ENCODE measurements at places on chromosomes 3 and 15.
A peak's percentile ranks its signal among the peaks of the same experiment; 100 is the strongest.

GRCh38 chr15:86634146-86634545 lies 554.5 kb downstream of the AGBL1 start:
- no peak for DNase-seq

DNA sequence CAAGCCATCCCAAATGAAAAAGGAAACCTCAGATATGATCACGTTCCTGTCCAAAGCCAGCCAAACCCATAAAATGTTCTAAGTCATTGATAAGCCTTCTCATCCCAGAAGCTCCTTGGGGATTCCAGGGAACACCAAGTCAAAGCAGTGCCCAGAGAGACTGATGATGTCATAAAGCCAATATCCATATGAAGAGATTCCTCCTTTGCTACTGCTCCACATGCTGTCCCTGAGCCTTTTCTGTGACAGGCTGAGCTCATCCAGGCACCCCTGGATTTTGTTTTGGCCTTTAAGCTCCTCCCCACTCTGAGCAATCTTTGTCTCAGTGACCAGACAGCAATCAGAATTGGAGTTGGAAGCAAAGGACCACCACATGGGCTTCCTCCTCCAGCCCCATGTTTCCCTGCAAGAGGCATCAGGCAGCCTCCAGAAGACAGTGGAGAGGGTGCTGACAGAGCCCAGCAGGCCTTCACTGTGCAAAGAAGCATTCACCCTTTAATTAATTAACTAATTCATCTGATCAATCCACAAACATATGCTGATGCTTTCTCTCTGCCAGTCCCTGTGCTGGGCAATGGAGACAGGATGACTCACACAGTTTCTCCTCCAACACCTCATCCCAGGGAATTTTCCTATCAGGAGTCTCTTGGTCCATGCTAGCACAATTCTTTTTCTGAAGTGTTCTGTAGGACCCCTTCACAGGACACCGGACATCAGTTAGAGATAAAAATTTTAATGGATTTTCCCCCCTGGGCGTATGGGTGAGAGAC lies 25.0 kb downstream of the MEX3B start:
- DNase-seq = peak; percentile 24

DNA sequence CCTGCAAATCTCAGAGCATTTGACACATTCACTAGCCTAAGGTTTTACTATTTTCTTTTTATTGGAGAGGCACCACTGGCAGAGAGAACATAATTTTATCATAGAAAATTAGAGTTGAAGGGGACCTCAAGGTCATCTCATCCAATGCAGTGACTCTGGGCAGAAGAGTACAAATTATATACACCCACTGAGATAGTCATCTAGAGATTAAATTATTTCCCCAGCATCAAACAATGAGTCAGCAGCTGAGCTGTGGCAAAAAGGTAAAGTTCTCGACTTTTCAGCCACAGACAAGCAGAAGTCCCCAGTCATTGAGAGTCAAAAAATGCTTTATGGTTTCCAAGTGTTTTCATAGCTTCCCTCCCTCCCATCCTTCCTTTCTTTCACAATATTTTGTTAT lies 39.3 kb upstream of the SEMA6D start:
- DNase-seq = peak; percentile 17

- DNase-seq = no peak
Measured at GRCh38 chr3:181913254-181913653, 201.5 kb downstream of the SOX2 start.

GRCh38 chr3:134092208-134092701 lies 62.5 kb upstream of the SLCO2A1 start:
- DNase-seq = no peak
